Activated CD4-positive, alpha-beta T cell treated with anti-CD3 and anti-CD28 coated beads for 36 hours (primary cell): ENCODE measurements at places on chromosomes 2 and 18. TPM values are rescaled to one million over a fixed set of nuclear protein-coding genes. Genes with fewer than 3 reads are reported as not detected.

C2orf72 gene
- total RNA-seq, result 2.0 TPM

DYSF gene
- total RNA-seq, result not detected

ANO7 gene
- 2.1 TPM for total RNA-seq

RBM44 gene
- 0.94 TPM for total RNA-seq

PRSS56 gene
- total RNA-seq, result not detected

DNA sequence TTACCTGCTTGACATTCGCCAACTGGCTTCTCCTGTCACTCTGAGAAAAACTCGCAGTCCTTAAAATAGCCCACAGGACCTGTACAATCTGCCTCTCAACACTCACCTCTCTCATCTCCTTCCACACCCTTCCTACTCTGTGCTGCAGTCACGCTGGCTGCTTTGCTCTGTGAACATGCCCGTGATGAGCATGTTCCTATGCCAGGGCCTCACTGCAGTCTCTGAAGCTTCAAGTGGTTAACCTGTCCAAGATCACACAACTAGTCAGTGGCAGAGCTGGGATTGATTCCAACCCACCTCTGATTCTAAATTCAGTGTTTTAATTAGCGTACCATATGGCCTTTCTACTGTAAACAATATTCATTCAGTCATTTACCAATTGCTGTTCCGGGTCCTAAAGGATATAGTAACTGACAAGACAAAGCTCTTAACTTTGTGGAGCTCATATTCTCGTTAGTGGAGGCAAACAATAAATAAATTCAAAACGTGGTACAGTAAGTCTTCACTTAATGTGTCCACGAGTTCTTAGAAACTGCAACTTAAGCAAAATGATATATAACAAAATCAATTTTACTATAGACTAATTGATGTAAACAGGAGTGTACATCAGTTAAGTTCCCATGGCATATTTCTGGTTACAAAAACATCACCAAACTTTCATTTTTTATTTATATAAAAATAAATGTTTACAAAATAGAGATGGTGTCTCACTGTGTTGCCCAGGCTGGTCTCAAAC, 38.9 kb upstream of the FBXO11 start:
- peaks cover 4% of the 10 kb centered on the region for H3K27me3 ChIP-seq
- no peak overlapping the region for H3K4me3 ChIP-seq
- H3K4me1 ChIP-seq, result no peaks in the 10 kb centered on the region

GRCh38 chr2:14626873-14627272, 5.6 kb upstream of the LRATD1 start:
- DNase-seq, result no peak
- H3K36me3 ChIP-seq, result no peaks in the 10 kb centered on the region
- no peak overlapping the region for H3K4me3 ChIP-seq
- H3K27me3 ChIP-seq, result peaks cover 17% of the 10 kb centered on the region
- H3K4me1 ChIP-seq, result no peaks in the 10 kb centered on the region

GRCh38 chr18:28584731-28585130, 407.8 kb upstream of the CDH2 start:
- no peaks in the 10 kb centered on the region for H3K27me3 ChIP-seq
- DNase-seq, result no peak
- no peak overlapping the region for H3K4me3 ChIP-seq
- H3K36me3 ChIP-seq, result no peaks in the 10 kb centered on the region
- H3K27ac ChIP-seq, result no peak overlapping the region

DNA sequence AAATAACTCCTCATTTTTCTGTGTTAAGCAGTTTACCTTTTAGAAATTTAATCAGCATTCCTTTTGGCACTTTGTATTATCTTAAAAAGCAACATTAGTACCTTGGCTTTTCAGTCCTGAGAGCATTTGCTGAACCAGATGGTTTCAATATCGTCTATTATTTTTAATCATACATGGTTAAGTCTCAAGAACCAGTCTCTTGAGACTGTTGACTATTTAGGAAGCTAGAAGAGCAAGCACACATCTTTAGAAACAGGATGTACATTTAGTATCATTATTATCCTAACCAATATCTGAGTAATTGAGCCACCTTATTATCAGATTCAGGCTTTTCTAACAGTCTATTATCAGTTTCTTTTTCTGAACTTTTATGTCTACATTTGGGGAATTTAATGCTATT, 28.2 kb upstream of the ZEB2 start:
- DNase-seq, result no peak
- no peaks in the 10 kb centered on the region for H3K36me3 ChIP-seq
- H3K27ac ChIP-seq, result no peak overlapping the region

DNA sequence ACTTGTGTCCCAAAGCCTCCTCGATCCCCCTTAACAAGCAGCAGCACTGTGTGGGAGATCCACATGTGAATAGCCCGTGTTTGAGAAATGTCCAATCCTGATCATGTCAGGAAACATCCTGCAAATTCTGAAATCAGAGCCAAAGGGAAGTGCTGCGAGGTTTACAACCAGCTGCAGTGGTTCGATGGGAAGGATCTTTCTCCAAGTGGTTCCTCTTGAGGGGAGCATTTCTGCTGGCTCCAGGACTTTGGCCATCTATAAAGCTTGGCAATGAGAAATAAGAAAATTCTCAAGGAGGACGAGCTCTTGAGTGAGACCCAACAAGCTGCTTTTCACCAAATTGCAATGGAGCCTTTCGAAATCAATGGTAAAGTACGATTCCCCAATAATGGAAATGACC, at the start of gene MARCO:
TSS of gene MARCO (plus strand) at position 164 of the 400 bp plus-strand sequence. CDS start at position 271, 107 bp downstream.
- H3K27me3 ChIP-seq, result peaks cover 7% of the 10 kb centered on the region
- H3K4me3 ChIP-seq, result no peak within 1 kb of the TSS
- H3K36me3 ChIP-seq, result no peaks in the 10 kb centered on the region
- no peak for DNase-seq
- H3K4me1 ChIP-seq, result peaks cover 9% of the 10 kb centered on the region

DNA sequence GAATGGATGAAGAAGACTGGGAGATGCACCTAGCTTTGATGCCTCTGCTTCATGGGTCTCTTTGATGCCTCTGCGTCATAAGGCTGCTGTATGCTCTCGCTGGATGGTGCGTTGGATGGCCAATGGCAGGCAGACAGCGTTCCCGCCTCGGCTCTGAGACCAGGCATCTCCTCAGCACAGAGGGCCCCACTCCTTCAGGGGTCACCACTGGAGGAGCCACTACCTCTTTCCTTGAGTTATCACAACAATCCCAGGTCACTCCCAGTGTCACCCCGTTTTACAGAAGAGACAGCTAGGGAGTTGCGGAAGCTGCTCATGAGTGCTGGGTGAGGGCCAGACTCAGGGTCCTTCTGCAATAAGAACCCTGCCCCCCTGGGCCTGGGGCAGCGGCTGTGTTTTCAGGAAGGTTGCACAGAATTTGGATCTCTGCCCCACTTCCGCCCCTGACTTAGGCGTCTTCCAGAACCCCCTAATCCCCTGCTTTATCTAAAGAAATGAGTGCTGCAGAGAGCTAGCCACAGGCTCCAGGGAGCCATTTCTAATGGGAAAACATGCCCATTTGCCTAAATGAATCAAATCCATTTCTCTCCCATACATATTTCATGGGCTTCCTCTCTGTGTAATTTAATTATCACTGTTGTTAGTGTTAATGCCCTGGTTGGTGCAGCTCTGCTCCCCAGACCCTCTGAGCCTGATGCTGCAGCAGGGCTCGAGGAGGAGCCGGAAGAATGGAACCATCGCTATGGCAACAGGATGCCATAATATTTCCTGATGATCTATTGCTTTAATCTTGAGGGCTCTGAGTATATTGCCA, 131.8 kb upstream of the HS6ST1 start:
- DNase-seq, result no peak
- peaks cover 10% of the 10 kb centered on the region for H3K27me3 ChIP-seq
- H3K4me3 ChIP-seq, result no peak overlapping the region
- H3K36me3 ChIP-seq, result no peaks in the 10 kb centered on the region
- H3K4me1 ChIP-seq, result no peaks in the 10 kb centered on the region

GRCh38 chr2:219448099-219448775, 13.6 kb downstream of the SPEG start:
- H3K4me1 ChIP-seq, result no peaks in the 10 kb centered on the region
- H3K27me3 ChIP-seq, result peaks cover 11% of the 10 kb centered on the region
- H3K36me3 ChIP-seq, result no peaks in the 10 kb centered on the region
- peak; percentile 27 for DNase-seq
- no peak overlapping the region for H3K4me3 ChIP-seq

- no peak overlapping the region for H3K27ac ChIP-seq
- H3K27me3 ChIP-seq, result no peaks in the 10 kb centered on the region
- H3K4me3 ChIP-seq, result no peak overlapping the region
- H3K4me1 ChIP-seq, result peaks cover 10% of the 10 kb centered on the region
- H3K36me3 ChIP-seq, result no peaks in the 10 kb centered on the region
These were observed 110.2 kb upstream of the TRIB2 start for GRCh38 chr2:12606472-12607000.
